Breast epithelium (tissue), 4 donors: ENCODE measurements at places on chromosomes 2 and 18. TPM values are rescaled to one million over a fixed set of nuclear protein-coding genes. Genes with fewer than 3 reads are reported as not detected.

- H3K36me3 ChIP-seq: no peaks in the 10 kb centered on the region
- no peaks in the 10 kb centered on the region for H3K27me3 ChIP-seq
- H3K4me1 ChIP-seq: no peaks in the 10 kb centered on the region
- H3K4me3 ChIP-seq: no peak overlapping the region
- no peak overlapping the region for H3K27ac ChIP-seq
Observed at GRCh38 chr2:29367986-29368658, 252.9 kb downstream of the CLIP4 start.

DNA sequence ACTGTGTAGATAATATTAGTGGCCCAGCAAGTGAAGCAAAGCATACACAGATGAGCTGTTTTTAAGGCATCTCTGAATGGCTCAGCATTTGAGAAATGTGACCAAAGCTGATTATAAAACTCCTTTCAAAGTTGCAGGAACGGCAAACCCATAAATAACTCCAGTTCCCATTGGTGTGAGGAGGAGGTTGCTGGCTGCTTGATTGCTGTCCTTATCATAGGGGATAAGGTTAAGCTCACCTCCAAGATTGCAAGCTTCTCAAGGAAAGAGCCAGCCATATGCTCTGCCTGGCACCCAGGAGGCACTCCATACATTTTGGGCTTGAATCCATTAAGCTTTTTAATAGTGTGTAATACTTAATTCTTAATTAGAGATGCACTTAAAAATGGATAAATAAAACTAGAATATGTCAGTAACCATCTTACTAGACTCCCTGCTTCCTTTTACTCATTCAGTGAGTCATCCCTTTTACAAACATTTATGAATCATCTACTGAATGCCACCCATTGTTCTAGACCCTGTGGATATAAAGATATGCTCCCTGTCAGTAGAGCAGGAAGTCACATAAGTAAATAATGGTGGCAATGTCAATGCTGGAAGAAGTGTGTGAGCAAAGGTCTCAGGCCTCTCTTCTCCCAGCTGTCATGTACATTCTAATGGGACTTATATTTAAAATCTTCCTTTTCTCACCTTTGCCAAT is 99.3 kb downstream of the SPATS2L start:
- no peaks in the 10 kb centered on the region for H3K4me1 ChIP-seq
- H3K27ac ChIP-seq: peak overlapping the region; percentile 92
- peak overlapping the region; percentile 5 for H3K4me3 ChIP-seq
- no peaks in the 10 kb centered on the region for H3K36me3 ChIP-seq
- H3K27me3 ChIP-seq: no peaks in the 10 kb centered on the region
- DNase-seq: no peak

DNA sequence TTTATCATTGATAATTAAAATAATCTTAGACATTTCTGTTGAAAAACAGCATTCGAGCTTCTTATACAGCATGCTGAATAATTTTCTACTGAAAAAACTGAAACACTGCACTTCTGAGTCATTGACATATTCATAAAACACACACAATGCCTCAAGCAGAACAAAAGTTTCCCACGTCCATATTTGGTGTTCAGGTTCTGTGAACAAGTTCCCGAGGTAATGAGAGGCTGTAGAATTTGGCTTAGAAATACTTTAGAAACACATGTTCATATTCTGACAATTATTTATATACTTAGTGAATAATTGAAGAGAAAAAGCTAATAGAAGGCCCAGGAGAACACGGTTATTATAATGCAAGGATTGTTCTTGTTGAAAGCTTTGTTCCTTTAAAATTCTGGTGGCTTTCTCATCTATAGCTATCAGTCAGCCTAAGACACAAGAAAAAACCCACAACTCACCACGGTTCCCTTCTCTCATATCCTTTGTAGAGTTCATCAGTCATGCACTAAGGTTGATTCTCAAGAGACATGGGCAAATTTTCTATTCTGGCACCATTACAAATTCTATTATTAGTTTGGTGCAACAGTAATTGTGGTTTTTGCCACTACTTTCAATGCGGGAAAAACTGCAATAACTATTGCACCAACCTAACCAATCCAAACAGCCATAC is 194.4 kb downstream of the TMX3 start:
- no peaks in the 10 kb centered on the region for H3K4me1 ChIP-seq
- H3K27me3 ChIP-seq: no peaks in the 10 kb centered on the region
- no peak overlapping the region for H3K4me3 ChIP-seq
- H3K36me3 ChIP-seq: no peaks in the 10 kb centered on the region
- no peak overlapping the region for H3K27ac ChIP-seq
- no peak for DNase-seq

GRCh38 chr2:225056330-225057073 is 14.2 kb upstream of the DOCK10 start:
- no peaks in the 10 kb centered on the region for H3K27me3 ChIP-seq
- no peak for DNase-seq
- H3K4me1 ChIP-seq: no peaks in the 10 kb centered on the region
- no peak overlapping the region for H3K4me3 ChIP-seq
- H3K36me3 ChIP-seq: no peaks in the 10 kb centered on the region

AKAIN1 gene
- total RNA-seq: not detected

GRCh38 chr2:172420216-172420615 is 7.2 kb upstream of the ITGA6 start:
- no peaks in the 10 kb centered on the region for H3K27me3 ChIP-seq
- no peak for DNase-seq
- no peaks in the 10 kb centered on the region for H3K36me3 ChIP-seq
- H3K27ac ChIP-seq: no peak overlapping the region

GRCh38 chr18:14085770-14086457 is 46.3 kb downstream of the ZNF519 start:
- H3K4me3 ChIP-seq: no peak overlapping the region
- H3K4me1 ChIP-seq: no peaks in the 10 kb centered on the region
- H3K36me3 ChIP-seq: no peaks in the 10 kb centered on the region
- no peaks in the 10 kb centered on the region for H3K27me3 ChIP-seq

DNA sequence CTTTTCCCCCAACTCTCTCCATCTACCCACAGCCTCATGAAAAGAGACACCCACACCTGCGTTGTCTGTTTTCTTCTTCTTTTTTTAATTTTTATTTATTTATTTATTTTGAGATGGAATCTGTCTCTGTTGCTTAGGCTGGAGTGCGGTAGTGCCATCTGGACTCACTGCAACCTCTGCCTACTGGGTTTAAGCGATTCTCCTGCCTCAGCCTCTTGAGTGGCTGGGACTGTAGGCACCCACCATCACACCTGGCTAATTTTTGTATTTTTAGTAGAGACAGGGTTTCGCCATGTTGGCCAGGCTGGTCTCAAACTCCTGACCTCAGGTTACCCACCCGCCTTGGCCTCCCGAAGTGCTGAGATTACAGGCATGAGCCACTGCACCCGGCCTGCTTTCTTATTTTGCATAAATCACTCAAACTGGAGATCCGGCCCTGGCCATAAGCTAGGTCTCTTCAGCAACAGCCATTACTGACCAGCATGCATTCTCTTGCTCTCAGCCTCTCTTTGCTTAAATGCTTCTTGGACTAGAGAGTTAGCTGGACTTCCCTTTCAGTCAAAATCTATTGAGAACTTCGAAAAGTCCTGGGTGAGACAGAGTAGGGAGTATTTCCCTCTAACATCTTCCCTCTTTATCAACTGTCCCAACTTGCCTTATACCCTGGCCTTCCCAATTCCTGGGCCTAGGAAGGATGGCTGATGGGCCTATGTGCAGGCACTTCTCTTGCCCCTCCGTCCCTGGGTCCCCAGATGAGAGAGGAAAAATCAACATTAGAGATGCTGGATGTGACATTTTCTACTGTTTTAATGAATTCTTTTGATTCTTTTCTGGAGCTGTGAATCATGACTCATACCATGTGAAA is 27.3 kb downstream of the MYCN start:
- H3K27me3 ChIP-seq: peaks cover 4% of the 10 kb centered on the region
- H3K27ac ChIP-seq: no peak overlapping the region
- DNase-seq: no peak
- H3K4me1 ChIP-seq: no peaks in the 10 kb centered on the region
- H3K36me3 ChIP-seq: no peaks in the 10 kb centered on the region

CIDEA gene
- total RNA-seq: 461 TPM

CFAP65 gene
- not detected for total RNA-seq

DNA sequence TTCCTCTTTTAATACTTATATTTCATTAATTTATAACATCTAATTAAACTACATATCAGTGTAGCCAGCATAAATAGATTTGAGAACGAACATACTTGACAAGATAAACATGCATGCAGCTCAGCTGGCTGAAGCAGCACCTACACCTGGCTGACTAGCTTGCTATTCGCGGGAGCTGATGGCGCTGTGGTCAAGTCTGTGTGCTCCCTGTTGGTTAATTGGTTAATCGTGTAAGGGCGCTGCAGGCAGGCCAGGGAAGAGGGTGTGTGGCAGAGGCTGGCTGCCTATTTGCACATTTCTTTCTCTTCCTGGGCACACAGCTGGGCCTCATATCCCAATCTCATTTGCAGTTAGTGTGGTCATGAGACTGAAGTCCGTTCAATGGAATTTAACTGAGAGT is 14.5 kb upstream of the VWA3B start:
- H3K27me3 ChIP-seq: no peaks in the 10 kb centered on the region
- H3K4me1 ChIP-seq: no peaks in the 10 kb centered on the region
- H3K27ac ChIP-seq: no peak overlapping the region
- H3K36me3 ChIP-seq: no peaks in the 10 kb centered on the region

MAL gene
- not detected for total RNA-seq

GRCh38 chr2:20607446-20607845 is 43.5 kb downstream of the HS1BP3 start:
- H3K4me1 ChIP-seq: peaks cover 5% of the 10 kb centered on the region
- H3K4me3 ChIP-seq: no peak overlapping the region
- H3K36me3 ChIP-seq: no peaks in the 10 kb centered on the region
- H3K27me3 ChIP-seq: no peaks in the 10 kb centered on the region
- H3K27ac ChIP-seq: no peak overlapping the region

MYCN gene
- total RNA-seq: 0.59 TPM

DNA sequence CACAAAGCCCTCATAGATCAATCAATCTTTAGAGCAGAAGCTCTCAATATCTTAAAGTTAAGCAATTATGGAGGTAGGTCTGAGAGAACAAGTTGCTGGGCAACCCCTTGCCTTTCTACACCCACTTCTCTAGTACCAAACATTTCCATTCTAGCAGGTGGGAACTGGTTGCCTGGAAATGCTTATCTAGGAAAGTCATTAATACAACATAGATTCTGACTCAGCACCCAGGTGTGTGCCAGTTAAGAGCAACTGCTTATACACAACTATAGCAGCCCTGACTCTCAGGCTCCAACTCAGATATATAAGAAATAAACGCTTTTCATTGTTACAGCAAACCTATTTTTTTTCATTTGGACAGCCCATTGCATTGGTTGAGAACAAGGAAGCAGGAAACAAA is 237.7 kb downstream of the IRS1 start:
- no peaks in the 10 kb centered on the region for H3K36me3 ChIP-seq
- H3K27ac ChIP-seq: no peak overlapping the region
- no peak overlapping the region for H3K4me3 ChIP-seq
- DNase-seq: no peak
- no peaks in the 10 kb centered on the region for H3K4me1 ChIP-seq
- no peaks in the 10 kb centered on the region for H3K27me3 ChIP-seq

DNA sequence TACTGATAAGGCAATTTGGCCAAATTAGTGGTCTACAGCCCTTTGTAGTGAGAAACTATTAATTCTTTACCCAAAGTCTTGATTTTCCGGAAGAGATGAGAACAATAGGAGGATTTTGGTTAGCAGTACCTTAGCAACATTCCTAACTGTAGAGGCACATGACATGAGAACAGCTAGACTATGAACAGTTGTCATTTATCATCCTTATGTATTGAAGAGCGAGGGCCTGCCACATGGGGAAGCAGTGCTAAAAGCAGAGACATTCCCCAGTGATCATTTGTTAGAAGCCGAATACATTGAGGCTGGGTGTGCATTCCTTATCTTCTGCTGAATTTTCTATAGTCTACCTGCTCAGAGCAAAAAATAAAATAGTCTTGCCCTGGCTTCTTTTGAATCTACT is 65.2 kb downstream of the RBBP8 start:
- no peak for DNase-seq
- H3K27ac ChIP-seq: no peak overlapping the region
- H3K36me3 ChIP-seq: peaks cover 5% of the 10 kb centered on the region
- H3K27me3 ChIP-seq: no peaks in the 10 kb centered on the region
- H3K4me1 ChIP-seq: no peaks in the 10 kb centered on the region

DNA sequence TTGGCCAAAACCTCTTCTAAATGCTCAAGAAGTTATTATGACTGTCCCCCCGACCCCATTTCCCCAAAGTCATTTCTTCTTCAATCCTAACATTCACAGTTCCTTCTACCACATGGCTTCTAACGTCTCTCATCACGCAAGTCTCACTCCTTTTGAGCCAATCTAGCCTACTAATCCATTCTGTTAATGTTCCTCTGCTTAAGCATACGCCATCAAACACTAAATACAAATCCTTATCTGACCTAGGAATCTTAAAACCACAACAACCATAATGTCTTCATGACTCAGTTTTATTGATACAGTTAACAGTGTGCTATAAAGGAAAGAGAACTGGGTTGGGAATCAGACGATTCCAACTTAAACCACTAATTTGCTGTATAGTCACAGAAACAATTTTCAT is 23.9 kb downstream of the HNRNPLL start:
- DNase-seq: no peak
- H3K36me3 ChIP-seq: no peaks in the 10 kb centered on the region
- no peaks in the 10 kb centered on the region for H3K27me3 ChIP-seq
- no peaks in the 10 kb centered on the region for H3K4me1 ChIP-seq
- no peak overlapping the region for H3K27ac ChIP-seq

STEAP3 gene
- total RNA-seq: 52.2 TPM

DNA sequence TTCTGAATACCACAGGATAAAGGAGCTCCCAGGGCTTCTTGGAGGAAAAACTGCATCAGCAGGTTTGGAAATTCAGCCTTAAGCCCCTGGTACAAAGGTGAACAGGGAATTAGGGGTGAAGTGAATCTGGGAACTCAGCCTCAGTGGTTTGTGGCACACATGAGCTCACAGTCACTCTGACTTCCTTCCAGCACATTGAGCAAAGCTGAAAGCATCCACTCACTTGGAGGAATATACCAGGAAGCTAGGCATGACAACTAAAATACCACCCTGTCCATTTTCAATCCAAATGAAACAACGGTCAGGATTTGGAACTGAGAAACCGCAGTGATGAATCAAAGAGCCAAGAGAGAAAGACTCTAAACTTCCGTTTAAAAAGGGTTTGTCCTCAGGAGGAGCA is 216.1 kb downstream of the ICOS start:
- no peak for DNase-seq
- no peaks in the 10 kb centered on the region for H3K27me3 ChIP-seq
- H3K4me1 ChIP-seq: no peaks in the 10 kb centered on the region
